CD4-positive, alpha-beta T cell treated with Interleukin-12 subunit alpha and Interleukin-12 subunit beta, for 1 hour (primary cell): ENCODE measurements at places on chromosomes 11 and 22.

GRCh38 chr22:19129871-19130270 lies 1.2 kb upstream of the TSSK2 start:
- DNase-seq, result no peak

- no peak for DNase-seq
These were observed 18.4 kb downstream of the ABCC8 start for GRCh38 chr11:17458268-17458667.

- no peak for DNase-seq
These were observed 4.8 kb upstream of the ELFN2 start for GRCh38 chr22:37431801-37432707.

DNA sequence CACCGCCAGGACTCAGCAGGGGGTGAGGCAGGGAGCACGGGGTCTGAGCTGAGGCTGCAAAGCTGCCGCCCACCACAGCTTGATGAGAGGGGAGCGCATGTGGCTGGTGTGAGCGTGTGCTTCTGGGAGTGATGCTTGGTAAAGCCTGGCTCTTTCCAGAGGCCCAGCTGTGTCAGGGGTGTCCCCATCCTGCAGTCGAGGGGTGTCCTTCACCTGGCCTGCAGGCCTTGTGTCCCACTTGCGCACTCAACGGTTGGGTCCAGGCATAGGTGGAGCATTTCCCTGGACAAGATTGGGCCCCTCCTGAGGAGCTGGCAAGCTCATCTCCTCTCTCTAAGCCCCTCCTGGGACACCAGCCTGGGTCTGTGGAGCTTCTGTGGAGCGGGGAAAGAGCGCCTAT lies 273.9 kb downstream of the TBC1D22A start:
- DNase-seq, result no peak

- DNase-seq, result no peak
These were observed 83.5 kb upstream of the NARS2 start for GRCh38 chr11:78657968-78658839.

- DNase-seq, result no peak
These were observed 15.3 kb upstream of the ZBTB16 start for GRCh38 chr11:114044042-114044871.

DNA sequence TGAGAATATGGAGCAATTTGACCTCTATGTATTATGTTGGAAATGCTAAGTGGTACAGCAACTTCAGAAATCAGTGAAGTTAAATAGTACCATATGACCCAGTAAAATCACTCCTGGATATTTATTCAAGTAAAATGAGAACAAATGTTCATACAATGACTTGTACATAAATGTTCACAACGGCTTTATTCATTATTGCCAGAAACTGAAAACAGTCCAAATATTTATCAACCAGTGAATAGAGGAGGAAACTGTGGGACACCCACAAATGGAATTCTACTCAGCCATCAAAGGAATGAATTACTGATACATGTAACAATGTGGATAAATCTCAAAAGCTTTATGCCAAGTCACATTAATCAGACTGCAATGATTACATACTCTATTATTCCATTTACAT lies 416.3 kb downstream of the AASDHPPT start:
- no peak for DNase-seq

DNA sequence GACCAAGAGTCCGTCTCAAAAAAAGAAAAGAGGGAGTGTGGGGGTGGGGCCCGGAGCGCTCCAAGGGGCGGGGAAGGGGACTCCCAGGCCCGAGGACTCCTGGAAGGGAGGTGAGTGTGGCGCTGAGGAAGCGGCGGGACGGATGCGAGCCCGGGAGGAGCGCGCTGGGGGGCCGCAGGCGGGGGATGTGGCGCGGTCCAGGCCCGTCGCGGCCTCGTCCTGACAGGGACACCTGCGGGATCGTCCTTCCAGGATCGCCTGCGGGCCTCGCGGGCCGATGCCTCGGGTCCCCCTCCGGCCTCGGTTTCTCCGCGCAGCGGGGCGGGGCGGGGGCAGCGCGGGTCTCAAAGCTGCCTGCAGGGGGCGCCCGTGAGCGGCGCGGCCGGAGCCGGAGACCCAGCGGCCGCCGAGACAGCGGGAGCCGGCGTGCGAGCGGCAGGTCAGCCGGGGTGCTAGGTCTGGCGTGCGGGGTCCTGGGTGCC lies 3.8 kb upstream of the ADORA2A start:
- peak; percentile 68 for DNase-seq
